ENCODE measurements at places on chromosomes 2 and 18.

DNA sequence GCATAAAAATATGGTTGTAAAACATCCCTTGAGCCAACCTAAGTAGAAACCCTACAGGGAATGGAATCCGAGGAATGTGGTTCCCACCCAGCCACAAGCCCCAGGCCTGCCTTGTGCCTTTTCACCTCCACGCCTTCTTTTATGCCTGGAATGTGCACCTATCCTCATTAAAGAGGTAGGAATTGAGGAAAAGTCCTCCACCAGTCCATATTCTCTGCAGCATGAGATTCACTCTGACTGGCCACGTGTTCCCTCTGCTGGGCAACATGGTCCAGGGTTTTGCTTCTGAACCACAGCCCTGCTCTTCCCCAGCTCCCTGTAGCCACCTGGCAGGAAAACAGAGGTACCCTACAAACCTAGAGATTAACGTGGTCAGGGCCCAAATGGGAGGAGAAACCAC is 787.9 kb upstream of the RAB6C start:
- DNase-seq, result no peak

GRCh38 chr2:190649798-190650390 is 1.0 kb downstream of the NAB1 start:
- no peak for DNase-seq

DNA sequence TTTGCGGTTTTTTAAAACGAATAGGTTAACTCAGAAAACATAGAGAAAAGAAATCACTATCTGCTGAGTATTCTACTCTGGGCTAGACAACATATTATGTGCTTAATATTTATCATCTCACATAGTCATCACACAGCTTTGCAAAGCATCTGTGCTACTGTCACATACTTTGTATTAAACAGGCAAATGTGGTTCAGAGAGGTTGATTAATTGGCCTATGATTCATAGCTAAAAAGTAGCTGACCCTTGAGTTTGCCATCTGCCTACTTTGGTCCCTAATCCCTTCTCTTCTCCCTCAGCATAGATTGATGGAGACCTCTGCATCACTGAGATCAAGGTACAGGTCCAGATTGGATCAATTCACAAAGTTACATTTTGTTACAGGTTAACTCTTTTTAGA is 21.4 kb downstream of the ANKRD30B start:
- DNase-seq, result no peak

- DNase-seq, result no peak
Measured at GRCh38 chr2:26850505-26850904, 2.6 kb downstream of the DPYSL5 start.

DNA sequence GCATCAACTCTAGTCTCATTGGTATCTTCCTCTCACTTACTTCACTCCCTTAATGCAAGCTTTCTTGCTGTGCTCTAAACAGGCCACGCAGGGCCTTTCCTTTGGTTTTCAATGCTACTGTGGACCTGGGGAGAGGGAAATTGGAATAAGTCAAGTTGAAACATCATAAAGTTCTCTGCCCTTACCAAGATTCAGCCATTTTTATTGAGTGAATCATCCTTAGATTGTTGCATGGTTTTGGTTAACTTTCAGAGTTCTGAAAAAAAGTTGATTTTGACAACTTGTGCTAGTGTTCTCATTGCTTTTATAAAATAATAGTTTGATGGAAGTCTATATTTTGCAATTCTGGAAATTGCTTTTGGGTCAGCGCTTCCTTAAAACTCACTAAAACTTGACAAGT is 852.8 kb upstream of the ACVR2A start:
- no peak for DNase-seq

DNA sequence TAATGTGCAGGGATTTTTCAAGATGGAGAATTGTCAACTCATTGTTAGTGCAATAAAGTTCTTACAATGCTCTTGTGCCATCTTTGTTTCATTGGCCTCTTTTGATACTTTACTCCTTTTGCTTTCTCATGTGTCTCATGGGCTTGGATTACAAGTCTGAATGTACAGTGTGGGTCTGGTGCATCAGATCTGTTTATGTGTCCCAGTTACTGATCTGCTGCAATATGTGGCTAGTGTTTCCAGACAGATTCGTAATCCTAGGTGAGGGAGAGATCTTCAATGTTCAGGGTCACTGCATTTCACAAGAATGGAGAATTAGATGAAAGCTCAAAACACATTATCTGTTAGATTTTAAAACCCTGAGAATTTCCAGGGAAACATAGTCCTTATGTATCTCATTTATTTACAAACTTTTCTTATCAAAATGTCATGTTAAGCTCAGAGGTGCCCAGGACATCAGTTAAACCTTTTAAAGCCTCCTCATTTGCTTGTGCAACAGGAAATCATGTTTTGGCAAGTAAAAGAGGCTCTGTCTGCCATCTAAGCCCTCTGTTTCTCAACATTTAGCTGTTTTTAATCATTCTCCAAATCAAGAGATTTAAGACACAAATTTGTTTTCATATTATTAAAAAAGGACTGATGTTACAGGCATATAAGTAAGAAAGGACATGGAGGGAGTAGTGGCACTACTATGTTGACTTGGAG is 108.1 kb downstream of the NUP35 start:
- no peak for DNase-seq

- DNase-seq, result peak; percentile 52
Measured at GRCh38 chr2:225041851-225042799, at the start of gene DOCK10. DOCK10 (minus strand) TSS chr2:225042468; CDS start chr2:225042374, 94 bp downstream.

DNA sequence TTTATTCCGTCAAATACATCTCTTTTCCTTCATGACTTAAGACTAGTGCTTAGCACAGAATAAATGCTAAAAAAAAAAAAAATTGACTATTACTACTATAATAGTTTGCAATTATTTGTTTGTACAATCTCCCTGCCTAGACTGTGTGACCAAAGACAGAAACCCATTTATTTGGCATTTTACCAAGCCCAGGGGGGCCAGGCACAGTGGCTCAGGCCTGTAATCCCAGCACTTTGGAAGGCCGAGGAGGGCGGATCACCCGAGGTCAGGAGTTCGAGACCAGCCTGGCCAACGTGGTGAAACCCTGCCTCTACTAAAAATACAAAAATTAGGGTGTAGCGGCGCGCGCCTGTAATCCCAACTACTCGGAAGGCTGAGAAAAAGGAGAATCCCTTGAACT is 1.4 kb downstream of the ASB3 start:
- no peak for DNase-seq

- no peak for DNase-seq
Measured at GRCh38 chr2:120619579-120619978, 116.1 kb upstream of the GLI2 start.

GRCh38 chr2:17538844-17539554 is 1.5 kb upstream of the VSNL1 start:
- DNase-seq, result no peak

DNA sequence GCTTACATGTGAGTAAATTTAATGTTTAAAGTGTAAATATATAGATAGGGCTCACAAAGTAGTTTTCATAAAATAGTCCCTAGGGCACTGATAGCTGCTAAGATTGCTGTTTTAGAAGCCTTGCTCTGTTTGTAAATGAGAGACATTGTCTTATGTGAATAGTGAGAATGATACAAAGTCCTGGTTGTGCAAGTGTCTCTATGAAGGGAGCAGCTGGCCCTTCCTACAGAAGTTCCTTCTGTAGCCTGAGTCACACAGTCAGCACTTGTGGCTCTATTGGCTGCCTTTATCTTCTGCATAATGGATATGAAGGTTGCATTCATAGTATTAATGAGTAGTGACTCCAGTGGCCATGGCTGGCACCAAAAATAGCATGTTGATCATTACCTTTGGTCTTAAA is 279.7 kb downstream of the OSR1 start:
- DNase-seq, result no peak
